ENCODE measurements at places on chromosomes 11 and 22.

DNA sequence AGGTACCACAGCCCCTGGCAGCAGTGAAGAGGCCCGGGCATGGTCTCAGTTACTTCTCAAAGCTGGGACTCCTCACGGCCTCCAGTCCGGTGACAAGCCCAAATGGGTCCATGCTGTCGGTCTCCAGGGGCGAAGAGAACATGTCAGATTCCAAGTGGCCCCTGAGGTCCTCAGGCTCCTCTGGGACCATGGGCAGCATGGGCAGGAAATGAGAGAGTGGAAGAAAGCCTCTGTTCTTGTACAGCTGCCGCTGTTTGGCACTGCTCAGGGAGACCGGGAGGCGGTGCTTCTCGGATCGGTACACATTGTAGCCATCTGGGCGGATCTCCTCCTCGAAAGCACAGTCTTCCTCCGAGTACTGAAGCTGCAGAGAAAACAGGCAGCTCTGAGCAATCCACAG is 4.6 kb downstream of the FGF19 start:
- DNase-seq: no peak

DNA sequence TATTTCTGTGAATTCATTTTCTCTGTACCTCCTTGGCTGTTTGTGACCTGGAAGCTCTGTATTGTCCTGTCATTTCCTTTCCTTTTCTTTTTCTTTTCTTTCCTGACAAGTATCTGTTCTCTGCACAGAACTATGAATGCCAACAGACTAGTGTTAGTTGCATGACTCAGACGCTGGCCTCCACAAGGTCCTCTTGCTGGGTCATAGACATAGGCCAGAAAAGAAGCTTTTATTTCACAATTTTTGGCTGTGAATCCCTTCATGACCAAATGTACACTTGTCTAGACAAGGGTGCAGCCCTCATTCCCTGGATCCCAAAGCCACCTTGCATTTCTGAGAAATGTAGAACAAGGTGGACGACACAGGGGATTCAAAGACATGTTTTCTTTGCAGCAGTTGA is 104.1 kb upstream of the MTNR1B start:
- no peak for DNase-seq

DNA sequence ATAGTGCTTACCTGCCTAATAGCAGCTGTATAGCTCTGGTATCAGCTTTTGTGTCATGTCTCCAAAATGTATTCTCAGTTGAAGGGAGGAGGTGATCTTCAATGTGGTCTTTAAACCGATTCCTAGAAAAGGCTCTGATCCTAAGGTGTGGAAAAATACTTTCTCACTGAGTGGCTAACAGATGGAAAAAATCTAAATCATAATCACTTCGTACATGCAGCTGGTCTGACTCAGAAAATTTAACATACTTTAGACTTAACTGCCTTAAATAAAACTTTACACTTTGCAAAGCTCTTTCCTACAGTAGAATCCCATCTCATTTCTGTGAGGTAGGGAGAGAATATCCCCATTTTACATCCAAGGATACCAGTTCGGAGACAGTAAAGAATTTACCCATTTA is 38.0 kb downstream of the C2CD3 start:
- DNase-seq: no peak

DNA sequence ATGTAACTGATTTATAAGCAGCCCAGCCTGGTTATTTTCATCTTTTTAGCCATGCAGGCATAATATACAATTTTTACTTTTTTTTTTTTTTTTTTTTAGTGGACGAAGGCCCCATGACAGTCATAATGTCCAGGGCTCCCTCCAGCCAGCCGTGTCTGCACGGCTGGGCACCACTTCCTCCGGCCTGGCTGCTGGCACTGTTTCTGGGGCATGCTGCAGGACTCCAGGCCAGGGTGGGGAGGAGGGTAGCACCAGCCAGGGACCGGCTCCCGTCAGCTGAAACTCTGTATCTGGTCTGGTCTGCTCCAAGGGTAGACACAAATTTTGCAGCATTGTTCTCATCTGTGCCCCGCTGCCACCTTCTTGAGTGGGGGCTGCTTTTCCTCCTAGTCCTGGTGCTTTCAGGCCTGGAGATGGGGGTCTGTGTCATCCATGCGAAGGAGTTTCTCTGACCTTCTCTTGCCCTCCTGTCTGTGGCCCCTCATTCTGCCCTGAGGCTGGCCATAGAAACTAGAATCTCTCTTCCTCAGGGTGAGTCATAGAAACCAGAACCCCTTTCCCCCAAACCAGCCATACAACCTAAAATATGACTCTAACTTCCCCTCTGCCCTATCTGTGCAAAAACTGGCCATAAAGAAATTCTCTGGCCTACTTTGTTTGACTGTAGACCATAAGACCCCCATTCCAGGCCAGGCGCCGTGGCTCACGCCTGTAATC is 9.2 kb upstream of the RRP7A start:
- DNase-seq: no peak

DNA sequence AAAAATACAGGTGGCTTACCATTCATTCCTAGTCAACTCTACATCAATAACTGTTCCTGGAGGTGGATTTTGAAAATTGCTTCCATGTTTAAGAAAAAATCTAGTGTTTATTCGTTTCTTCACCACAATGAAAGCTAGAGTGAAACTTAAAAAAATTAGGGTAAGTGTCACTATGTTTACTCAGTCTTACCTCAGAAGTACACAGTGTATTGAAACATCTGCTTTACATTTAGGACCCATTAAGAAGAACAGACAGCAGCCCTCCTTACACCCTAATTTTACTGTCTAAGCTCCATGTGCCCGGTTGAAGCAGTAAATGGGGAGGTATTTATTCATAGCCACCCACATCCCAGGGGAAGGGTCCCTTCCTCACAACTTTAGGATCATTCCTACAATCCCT is 51.4 kb downstream of the PIWIL3 start:
- no peak for DNase-seq

GRCh38 chr11:2846056-2846455 is 39.5 kb downstream of the CDKN1C start:
- DNase-seq: peak; percentile 50

Data from SW480 (cell line).